Midbrain (tissue), 1 donor: ENCODE measurements at places on chromosomes 16 and 17.

DNA sequence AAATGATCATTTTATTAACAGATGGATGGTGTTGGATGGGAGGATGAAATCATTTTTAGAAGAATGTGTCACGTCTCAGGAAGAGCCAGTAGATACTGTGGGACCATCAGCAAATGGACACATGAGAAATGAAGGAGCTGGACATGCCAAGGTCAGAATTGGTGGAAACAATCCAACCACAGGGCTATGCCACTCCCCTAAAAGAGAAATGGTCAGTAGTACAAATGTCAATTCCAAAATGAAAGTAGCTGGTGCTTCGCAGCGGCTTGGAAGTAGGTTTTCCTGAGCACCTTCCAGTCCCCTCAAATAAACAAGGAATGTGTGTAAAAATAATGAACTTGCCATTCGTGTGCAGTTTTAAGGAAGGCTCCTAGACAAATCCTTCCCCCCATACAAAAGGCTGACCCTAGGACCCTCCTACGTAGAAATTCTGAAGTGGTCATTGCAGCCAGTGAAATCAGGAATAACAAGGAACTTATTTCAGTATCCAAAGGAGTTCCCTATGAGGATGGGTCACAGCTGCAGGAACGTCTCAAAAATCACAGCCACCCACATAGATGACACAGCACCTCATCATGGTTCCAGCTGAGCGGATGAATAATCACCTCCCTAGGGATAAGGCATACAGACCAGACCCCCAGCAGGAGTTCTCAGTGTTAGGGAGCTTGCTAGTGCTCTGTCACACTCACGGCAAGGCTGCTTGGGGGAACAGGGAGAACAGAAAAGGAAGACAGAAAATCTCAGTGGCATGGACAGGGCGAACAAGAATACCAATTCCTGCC is 239.2 kb downstream of the HS3ST3A1 start:
- DNase-seq: no peak

GRCh38 chr16:17370223-17370707 is 100.5 kb downstream of the XYLT1 start:
- DNase-seq: no peak

GRCh38 chr16:15521390-15521757 is 87.0 kb downstream of the BMERB1 start:
- DNase-seq: no peak

GRCh38 chr17:4950075-4950745 is 709 bp upstream of the ENO3 start:
- DNase-seq: no peak

DNA sequence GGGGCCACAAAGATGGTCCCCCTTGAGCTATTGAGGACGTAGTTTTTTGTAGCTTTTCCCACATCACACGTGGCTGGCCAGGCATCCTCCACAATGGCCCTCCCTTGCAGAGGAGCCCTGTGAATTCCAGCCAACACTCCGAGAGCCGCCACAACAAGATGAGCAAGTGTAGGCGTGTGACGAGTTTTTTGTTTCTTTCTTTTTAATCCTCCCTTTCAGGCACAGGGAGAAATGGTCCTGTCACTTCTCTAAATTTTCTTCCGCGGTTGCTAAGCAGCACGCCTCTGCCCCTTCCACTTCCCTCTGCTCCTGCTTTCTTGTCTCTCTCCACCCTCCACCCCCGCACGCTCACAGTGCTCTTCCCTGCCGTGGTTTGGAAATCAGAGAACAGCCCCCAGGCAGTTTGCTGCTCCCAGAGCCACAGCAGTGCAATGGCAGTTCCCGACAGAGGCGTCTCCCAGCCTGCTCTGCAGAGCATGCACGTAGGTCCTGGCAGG is 68.0 kb upstream of the MRTFB start:
- DNase-seq: peak; percentile 28

GRCh38 chr16:82133798-82134197 is 36.2 kb downstream of the MPHOSPH6 start:
- DNase-seq: no peak

- no peak for DNase-seq
These were observed 9.9 kb downstream of the ACSM3 start for GRCh38 chr16:20773679-20774078.

DNA sequence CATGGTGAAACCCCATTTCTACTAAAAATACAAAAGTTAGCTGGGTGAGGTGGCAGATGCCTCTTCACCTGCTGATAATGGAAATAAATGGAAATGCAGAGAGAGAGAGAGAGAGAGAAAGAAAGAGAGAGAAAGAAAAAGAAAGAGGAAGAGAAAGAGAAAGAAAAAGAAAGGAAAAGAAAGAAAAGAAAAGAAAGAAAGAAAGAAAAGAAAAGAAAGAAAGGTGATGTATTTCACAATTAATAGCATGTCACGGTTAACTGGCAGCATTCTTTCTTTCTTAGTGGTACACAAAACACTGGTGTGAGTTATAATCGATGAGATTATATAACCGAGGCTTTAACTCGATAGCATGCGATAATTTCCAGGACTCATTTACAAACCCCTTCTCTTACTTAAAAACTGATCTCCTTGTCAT is 3.2 kb downstream of the ACOX1 start:
- no peak for DNase-seq

DNA sequence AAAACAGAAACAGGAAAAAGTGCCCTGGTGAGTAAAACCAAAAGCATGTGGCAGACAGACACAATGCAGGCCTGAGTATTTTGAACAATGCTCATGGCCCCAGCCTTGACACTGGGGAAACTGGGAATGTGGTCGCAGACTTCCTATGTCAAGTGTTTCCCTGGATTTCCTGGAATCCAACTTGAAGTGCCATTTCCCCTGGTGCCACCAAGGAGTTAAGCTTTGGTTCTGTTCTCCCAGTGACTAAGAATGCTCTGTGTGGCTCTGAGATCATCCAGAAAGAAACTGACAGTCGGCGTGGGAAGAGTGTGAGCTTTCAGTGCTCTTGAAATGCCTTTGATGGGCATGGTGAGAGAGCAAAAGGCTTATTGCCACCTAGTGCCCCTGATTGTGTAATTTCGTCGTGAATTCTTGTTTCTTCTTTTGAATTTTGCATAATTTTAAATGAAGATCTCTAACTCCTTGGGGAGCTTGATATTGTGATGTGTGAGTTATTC is 96.0 kb downstream of the YPEL2 start:
- peak; percentile 73 for DNase-seq

DNA sequence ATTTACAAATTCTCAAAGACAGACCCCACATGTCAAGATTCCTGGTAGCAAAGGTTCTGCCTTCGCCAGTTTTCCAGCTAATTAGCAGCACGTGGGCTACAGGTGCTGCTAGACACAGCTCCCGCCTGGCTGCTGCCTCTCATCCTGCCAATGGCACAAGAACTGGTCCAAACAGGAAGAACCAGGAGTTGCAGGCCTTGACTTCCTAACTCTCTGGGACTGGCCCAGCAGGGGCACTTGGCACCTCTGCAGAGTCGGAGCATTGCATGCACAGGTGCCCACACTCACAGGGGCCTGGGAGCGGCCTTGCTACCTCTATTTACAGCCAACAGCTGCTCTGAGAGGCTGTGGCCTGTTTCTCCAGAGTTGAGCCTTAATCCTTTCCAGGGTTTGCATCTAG is 39.6 kb downstream of the TK2 start:
- DNase-seq: no peak
